Activated T-cell treated with anti-CD3 and anti-CD28 coated beads, Interleukin-2, amount 50 U/mL, for 1 hour (primary cell): ENCODE measurements at places on chromosomes 2 and 18.

GRCh38 chr2:52402128-52402527, 1365.5 kb upstream of the CHAC2 start:
- no peak for DNase-seq

DNA sequence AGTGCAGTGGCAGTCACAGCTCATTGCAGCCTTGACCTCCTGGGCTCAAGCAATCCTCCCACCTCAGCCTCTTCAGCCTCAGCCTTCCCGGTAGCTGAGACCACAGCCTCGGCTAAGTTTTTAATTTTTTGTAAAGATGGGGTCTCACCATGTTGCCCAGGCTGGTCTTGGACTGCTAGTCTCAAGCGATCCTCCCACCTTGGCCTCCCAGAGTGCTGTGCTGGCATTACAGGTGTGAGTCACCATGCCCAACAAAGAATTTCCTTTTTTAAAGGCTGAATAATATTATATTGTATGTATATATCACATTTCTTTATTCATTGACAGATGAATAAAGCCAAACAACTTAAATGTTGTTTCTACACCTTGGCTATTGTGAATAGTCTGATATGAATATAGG, 42.5 kb downstream of the MOB4 start:
- DNase-seq = no peak

DNA sequence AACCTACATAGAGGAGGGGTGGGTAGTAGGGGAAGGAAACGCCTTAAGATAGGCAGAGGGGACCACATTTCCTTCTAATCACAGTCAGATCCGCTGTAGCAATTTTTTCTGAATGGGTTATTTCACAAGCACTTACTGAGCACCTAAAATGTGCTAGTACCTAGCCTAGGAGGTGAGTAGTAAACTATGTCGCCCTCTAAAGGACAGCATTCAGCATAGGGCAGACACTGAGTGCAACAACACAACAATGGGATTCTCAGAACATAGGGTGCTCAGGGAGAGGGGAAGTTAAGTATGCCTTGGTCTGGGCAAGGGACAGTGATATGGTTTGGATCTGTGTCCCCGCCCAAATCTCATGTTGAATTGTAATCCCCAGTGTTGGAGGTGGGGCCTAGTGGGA, 166.1 kb upstream of the RAB6C start:
- DNase-seq = no peak

GRCh38 chr2:151733771-151734672, at the start of gene NEB:
NEB (minus strand) TSS chr2:151734476; CDS start chr2:151733156, 1,320 bp downstream.
- no peak for DNase-seq

GRCh38 chr2:36473230-36473629, 117.7 kb downstream of the CRIM1 start:
- DNase-seq = no peak

- DNase-seq = no peak
Measured at GRCh38 chr2:179991344-179991743, 15.8 kb downstream of the CWC22 start.

DNA sequence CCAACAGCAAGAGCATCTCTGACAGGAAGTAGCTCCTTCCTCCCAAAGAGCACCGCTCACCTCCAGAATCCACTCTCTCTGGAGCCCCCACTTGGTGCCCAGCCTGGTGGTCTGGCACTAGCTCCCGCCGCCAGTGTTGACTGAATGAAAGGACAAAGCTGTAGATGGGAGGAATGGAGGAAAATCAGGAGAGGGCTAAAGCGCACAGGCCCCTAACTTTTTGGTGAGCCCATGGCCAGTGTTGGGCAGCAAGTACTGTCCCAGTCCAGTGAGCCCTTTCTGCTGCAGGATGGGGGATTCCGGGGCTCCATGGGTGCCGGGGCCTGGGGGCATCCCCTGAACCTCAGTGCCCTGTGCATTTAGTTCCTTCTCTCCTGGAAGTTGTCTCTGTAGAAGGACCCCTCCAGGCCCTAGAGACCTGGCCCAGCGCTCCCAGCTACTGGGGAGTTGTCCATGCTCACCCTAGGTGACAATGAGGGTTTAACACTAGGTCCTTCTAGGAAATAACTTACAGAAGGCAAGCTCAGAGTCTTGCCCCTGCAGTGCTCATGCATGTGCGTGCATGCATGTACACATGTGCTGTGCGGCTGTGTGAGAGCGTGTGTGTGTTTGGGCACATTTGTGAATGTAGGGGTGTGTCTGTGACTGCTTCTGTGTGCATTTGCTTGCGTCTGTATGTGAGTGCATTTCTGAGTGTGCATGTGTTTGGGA, 33.6 kb downstream of the GLI2 start:
- DNase-seq = no peak
